G401 (cell line): ENCODE measurements at places on chromosomes 12 and 14.

DNA sequence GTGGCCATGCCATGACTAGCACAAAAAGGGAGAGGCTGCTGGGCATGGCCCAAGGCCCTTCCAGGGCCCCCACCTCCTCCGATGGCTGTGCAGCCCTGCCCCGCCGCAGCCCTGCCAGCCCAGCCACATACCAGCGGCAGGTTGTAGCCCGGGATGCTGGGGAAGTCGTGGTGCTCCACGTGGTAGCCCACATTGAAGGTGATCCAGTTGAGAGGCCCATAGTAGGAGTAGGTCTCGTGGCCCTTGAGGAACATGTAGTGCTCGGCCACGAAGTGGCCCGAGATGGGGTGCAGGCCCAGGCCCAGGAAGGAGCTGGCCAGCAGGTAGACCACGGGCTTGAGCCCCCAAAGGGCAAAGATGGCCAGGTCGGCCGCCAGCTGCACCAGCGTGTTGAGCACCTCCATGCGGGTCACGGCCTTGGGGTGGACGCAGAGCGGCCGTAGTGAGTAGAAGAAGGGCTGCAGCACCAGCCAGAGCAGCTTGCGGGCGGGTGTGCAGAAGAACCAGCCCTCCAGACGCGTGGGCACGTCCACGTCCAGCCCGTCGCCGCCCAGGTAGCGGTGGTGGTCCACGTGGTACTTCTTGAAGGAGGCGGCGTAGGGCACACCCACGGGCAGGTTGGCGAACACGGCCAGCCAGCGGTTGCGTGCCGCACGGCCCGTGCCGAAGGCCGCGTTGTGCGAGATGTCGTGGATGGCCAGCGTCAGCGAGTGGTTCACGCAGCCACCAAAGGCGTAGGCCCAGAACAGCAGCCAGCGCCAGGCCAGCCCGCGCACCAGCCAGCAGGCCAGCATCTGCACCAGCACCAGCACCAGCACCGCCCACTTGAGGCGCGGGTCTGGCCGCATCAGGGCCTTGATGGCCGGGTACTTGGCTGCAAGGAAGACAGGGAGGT lies 10.4 kb downstream of the DEGS2 start:
- DNase-seq, result no peak

- peak; percentile 11 for DNase-seq
Measured at GRCh38 chr14:75702616-75703261, 41.7 kb downstream of the TTLL5 start.

- DNase-seq, result no peak
Measured at GRCh38 chr14:42185718-42186117, 579.0 kb downstream of the LRFN5 start.

- no peak for DNase-seq
Measured at GRCh38 chr14:89700801-89701200, 253.7 kb downstream of the EFCAB11 start.

DNA sequence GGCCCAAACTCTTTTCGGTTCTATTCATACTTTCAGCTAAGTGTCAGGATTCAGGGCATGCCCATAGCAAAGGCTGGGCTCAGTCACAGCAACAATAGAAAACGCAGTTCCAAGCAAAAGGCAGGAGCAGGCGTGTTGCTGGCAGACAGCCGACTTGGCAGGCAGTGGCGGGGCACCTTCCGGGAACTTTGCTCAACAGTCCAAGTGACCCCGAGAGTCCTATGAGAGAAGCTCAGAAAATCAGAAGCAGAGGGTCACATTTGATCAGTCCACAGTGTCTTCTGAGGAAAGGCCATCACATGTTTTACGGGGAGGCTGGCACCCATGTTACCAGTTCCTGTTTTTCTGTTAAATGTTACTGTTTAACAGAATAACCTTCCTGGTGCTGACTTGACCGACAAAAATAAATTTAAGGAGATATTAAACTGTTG lies 115.0 kb downstream of the DACT1 start:
- DNase-seq, result peak; percentile 77

DNA sequence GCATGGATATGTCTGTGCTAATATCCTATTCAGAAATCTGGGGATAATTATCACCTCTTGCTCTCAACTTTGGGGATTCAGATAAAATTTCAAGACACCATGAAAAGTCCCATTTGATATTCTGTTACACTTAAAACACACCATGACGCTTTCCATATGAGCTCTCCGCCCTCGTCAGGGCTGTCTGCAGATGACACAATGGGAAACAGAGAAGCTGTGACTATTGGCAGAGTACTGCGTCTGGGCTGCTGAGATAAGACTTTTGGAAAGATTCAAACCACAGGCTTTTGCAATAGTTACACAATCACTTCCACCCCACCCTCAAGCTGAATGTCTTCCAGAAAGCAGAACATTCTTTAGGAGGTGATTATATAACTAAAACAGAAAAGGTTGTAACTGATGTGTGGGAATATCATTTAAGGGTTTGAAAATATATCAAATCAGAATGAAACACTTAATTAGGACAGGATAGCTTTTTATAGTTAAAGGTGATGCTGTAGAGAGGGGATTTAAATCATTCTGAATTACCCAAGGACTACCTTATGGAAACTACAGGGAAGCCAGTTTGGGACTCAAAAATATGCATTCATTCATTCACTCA lies 75.3 kb upstream of the TMPO start:
- no peak for DNase-seq

DNA sequence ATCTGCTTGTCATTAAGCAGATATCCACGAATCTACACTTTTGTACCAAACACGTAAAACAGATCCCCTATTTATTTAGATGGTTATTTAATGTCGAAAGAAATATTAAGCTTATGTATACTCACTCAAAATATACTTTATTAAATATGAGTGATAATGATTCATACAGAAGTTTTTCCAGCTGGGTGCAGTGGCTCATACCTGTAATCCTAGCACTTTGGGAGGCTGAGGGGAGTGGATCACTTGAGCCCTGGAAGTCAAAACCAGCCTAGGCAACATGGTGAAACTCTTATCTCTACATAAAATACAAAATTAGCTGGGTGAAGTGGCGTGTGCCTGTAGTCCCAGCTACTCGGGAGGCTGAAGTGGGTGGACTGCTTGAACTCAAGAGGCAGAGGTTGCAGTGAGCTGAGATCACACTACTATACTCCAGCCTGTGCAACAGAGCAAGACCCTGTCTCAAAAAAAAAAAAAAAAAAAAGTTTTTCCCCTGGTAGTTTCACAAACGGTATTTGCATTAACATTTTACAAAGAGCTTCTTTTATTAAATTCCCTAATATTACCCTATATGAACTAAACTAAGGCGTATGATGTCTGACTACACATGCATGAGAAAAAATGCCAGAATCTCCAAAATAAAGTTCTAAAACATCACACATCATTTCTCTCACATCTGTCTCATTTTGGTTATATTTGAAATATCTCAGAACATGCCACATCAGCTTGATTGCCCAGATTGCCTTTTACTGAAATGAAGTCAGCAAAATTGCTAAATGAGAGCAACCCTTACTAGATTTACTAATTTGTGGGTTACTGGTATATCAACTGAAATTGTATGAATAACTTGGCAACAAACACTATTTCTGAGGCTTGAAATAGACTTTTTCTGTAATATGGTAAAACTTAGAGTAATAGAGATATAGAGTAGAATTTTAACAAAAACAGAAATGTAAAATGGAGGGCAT lies 74.9 kb downstream of the PAWR start:
- no peak for DNase-seq

DNA sequence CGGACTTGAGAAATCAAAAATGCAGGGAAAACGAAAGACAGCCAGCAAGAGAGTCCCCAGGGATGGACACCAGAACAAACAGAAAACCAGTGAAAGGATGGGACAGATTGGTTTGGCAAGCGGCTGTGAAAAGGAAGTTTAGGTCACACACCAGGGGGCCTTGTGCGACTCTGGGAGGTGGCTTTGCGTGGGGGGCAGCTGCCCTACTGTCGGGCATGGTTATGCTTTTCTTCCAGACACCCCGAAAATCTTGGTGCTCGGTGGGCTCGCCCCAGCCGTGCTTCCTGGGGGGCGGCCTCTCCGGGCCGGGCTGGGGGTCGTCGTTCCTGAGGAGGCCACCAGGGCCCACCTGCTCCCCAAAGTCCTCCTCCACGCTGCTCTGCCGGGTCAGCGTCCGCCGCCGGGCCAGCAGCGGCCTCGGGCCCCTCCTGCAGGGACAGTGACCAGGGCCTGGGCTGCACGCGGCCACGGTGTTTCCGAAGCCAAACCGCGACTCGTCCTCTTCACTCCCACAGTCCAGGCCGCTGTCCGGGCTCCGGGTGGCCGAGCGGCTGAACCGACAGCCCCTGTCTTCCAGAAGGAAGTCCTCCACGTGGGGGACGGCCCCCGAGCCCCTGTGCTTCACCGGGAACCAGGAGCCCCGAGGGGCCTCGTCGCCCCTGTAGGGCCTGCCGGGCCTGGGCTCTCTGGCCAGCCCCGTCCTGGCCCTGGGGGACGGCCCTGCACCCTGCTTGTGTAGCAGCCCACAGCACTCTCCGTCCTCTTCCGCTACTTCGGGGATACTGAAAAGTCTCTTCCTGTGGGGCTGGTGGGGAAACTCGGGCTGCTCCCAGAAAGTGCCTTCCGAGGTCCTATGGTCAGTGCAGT lies 86.5 kb downstream of the PIWIL1 start:
- DNase-seq, result no peak

- DNase-seq, result no peak
Measured at GRCh38 chr12:123491481-123491880, 33.5 kb downstream of the SNRNP35 start.

- no peak for DNase-seq
Measured at GRCh38 chr14:68767248-68767645, 25.6 kb downstream of the ZFP36L1 start.

- DNase-seq, result no peak
Measured at GRCh38 chr12:77610446-77610845, 220.2 kb upstream of the NAV3 start.
